NCI-H2227 treated with DMSO at 0.1 percent for 48 hours (cell line): ENCODE measurements at places on chromosomes 5 and 9.

DNA sequence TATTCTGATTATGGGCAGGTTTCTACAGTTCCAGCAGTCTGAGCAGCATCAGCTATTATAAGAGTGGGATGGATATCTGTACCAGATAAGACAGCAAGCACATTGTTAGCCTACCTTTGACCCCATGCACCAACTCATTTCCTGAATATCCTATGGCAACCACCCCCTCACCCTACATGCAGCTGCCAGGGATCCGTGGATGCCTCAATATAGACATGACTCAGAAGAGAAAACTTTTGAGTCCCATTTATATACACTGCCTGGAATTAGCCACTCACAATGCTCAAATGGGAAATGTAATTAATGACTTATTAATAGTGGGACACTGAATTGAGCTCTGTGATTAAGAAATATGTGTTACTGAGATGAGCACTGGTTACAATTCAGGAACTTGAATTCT, 124.4 kb downstream of the SSBP2 start:
- DNase-seq = no peak

GRCh38 chr9:10268531-10269485, 344.0 kb downstream of the PTPRD start:
- no peak for DNase-seq

GRCh38 chr5:149170299-149170698, 29.0 kb downstream of the ABLIM3 start:
- DNase-seq = no peak

- DNase-seq = no peak
These were observed 56.5 kb downstream of the SLC22A5 start for GRCh38 chr5:132425975-132426524.

DNA sequence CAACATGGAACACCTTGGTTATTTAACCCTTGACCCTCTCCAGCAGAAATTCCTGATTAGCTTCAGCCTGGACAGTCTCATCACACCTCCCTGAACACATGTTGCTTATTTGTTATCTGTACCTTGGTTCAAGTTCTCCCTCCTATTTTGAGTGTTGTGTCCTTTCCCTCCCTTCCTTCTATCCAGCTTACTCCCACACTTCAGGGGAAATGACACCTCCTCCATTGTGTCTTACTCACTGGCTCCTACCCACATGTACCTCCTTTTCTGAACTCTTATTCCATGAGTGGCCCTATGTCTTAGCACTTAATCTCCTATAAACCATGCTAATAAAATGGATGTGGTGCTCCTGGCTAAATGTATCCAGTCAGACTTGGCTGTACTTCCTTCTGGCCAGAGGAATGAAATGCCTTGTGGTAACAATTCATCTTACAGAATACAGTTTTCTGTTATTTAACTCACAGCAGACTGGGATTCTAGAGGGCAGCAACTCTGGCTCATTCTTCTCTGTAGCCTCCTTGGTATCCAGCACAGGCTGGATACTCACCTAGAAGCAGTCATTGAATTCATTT, 11.2 kb downstream of the LIX1 start:
- DNase-seq = no peak

DNA sequence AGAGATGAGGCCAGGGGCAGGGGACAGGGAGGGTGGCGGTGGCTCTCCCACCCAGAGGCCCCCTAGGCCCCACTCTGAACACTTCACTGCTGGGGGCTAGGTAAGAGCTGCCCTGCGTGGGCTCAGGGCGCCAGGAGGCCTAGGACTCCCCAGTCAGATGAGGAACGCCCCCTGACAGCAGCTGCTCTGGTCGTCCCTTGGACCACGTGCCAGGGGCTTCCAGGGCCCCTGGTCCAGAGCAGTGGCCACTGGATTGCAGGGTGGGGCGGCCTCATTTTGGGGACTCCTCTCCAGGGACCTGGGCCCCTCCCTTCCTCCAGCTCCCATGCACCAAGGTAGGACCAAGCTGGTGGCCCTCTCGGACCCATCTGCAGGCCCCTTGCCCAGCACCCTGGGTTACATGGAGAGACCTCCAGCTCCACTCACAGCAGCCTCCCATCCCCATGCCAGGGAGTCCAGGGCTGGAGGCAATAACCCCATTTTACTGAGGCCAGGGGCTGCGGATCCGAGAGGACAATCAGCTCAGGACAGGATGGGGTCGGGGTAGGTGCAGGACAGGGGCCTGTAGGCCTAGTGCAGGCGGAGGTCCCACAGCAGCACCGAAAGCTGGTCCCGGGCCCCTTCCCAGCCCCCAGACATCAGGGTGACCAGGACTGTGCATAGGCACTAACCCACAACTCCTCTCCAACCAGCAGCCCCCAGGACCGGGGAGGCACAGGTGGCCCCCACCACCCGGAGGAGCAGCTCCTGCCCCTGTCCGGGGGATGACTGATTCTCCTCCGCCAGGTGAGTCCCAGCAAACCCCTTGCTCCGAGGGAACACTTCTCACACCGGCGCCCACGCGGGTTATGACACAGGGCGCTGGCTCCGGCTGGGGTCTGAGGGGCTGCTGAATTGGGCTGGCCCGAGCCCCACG, 1.5 kb downstream of the EGFL7 start:
- DNase-seq = no peak

DNA sequence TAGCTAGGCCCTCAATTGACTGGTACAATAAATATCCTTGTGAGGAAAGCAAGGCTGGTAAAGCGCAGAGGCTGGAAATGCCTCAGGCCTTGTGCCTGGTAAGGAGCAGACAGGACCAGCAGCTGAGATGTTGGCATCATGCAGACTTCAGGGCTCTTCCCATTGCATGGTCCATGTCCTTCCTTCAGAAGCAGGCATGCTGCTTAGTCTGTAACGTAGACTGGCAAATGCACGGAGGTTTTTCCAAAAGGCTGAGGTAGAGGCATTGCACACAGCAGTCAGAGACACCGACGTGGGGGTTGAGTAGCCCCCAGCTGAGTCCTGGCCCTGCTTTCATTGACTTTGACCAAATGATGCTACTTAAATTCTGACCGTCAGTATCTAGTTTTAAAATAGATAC, 87.1 kb downstream of the ADRB2 start:
- DNase-seq = no peak

GRCh38 chr9:19411316-19411715, 2.5 kb downstream of the ACER2 start:
- no peak for DNase-seq

DNA sequence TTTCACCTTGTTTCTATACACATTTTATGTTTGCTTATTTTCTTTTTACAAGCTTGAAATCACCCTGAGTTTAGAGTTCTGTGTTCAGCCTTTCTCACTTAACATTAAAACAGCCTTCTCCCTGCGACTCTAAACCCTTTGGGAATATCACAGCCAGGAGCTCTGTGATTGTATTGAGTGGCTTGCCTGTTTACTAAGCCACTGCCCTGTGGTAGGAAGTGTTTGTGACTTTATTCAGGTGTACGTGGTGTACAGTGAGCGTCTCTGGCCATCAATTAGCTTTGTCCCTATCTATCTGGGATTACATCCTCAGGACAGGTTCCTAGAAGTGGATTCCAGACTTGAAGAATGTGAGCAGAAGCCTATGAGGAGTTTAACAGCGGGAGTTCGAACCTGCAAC, 11.0 kb upstream of the NEURL1B start:
- DNase-seq = no peak

- no peak for DNase-seq
These were observed 1.3 kb downstream of the GNG10 start for GRCh38 chr9:111662576-111663300.

DNA sequence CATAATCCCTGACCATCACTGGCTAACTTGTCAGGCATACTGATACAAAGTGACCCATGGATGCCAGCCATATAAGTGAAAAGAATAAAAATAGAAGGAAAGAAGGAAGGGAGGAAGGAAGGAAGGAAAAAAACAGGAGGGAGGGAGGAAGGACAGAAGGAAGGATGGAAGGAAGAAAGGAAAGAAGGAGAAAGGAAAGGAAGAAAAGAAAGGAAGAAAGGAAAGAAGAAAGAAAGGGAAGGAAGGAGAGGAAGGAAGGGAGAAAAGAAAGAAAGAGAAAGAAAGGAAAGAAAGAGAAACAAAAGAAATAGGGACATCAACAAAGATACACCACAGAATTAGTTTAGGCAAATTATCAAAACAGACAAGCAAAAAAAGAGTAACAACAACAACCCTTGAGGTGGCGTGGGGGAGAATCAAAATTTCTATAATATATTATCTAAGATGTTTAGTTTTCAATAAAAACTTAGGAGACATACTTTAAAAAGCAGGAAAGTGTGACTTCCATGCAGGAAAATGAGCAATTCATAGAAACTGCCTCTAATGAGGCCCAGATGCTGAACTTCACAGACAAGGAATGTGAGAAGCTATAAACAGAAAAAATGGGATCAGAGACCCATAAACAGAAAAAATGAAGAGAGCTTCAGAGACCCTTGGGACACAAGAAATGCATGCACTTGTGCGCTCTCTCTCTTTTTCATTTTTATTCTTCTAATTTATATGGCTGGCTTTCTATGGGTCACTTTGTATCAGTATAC, 96.1 kb upstream of the NFIL3 start:
- no peak for DNase-seq

DNA sequence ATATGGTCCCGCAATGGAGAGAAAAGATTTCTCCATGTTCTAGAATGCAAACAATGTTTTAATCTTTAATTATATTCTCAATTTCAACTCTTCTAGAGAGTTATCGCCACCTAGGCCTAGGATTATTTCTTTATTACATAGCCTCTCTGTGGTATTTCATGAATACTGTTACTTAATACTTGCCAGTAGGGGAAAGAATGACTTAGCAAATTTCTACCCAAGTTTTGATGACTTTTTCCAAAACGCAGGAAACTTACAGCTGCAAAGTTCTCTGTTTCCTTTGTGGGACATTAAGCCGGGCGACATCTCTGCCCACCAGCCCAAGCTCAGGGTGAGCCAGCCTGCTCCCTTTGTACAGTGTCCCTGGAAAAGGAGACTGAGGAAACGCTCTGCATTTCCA, 73.8 kb downstream of the MED27 start:
- no peak for DNase-seq

- no peak for DNase-seq
These were observed 176.9 kb downstream of the RAB3C start for GRCh38 chr5:58759745-58760144.

GRCh38 chr5:139131921-139132432, 66.2 kb downstream of the SIL1 start:
- DNase-seq = no peak

GRCh38 chr9:7405924-7406604, 393.5 kb downstream of the DMAC1 start:
- no peak for DNase-seq

- DNase-seq = no peak
These were observed 159.7 kb upstream of the OTULINL start for GRCh38 chr5:14421851-14422250.

GRCh38 chr9:18849270-18849669, 183.7 kb downstream of the SAXO1 start:
- DNase-seq = no peak

DNA sequence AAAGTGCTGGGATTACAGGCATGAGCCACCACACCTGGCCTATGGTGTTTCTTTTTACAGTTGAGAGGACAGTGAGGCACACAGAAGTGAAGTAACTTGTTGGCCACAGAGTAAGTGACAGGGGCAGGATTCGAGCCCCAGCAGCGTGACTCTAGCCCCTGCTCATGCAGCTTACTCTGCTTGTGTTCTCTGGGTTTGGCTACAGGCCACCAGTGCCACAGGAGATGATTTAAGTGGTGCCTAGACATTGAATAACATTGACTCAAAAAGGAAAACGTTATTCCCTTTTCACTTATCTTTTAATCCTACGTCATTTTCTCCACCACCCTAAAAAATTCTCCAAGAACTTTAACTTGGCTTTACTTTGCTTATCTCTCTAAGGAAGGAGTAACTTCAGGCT, 61.4 kb downstream of the SNX24 start:
- no peak for DNase-seq

GRCh38 chr9:21031091-21031807, at the start of gene HACD4:
Gene HACD4, minus strand, starts transcription at chr9:21031640. Its CDS starts 50 bp downstream, at chr9:21031590.
- peak; percentile 36 for DNase-seq

- DNase-seq = no peak
These were observed 66.6 kb downstream of the DEPDC1B start for GRCh38 chr5:60633341-60633740.

GRCh38 chr5:74865256-74865803, 857 bp downstream of the FAM169A start:
- DNase-seq = no peak

DNA sequence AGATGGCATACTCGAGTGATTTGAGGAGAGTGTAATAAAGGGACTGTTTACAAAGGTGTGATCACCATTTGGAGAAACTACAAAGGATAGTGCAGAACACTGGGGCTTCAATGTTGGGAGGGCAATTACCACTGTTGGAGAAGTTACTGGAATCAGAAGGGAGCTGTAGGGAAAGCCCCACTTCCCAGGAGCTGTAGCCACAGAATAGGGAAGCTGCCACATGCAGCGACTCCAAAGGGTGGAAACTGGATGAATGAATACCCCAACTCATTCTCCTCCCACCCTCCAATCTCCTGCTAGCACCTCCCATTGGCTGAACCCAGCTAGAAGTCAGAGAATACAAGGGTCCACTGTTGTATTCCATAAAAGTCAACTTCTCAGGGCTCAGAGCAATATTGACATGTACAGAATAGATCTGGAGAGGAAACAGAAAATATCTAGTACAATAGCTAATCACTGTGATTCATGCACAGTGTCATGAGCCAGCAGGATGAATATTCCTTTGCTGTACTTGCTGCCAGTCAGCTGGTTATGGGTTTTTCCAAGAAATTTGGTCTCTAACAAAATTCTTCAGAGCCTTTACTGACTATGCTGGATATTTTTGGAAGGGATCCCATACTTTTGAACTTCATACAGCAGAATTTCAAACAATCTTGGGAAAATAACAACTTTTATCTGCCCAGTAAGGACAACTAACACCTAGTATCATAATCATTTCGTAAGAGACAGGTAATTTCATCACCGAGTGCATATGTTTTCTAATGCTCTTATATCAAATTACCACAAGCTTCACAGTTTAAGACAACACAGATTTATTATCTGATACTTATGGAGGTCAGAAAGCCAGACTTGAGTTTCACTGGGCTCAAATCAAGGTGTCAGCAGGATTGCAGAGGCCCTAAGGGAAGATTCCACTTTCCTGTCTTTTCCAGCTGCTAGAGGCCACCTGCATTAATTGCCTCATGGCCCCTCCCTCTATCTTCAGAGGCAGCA, 39.6 kb downstream of the PDCD1LG2 start:
- no peak for DNase-seq

- no peak for DNase-seq
These were observed 131.5 kb downstream of the ZNF608 start for GRCh38 chr5:124614836-124615385.

GRCh38 chr9:114777821-114778609, 27.8 kb downstream of the TNFSF15 start:
- DNase-seq = no peak

GRCh38 chr9:138007566-138007917, 130.0 kb downstream of the CACNA1B start:
- DNase-seq = no peak

GRCh38 chr9:14218253-14218652, 95.7 kb downstream of the NFIB start:
- no peak for DNase-seq

- DNase-seq = peak; percentile 30
These were observed 3.8 kb downstream of the FAM219A start for GRCh38 chr9:34454571-34455065.
